Brain pericyte (primary cell): ENCODE measurements at places on chromosomes 5 and 9.

DNA sequence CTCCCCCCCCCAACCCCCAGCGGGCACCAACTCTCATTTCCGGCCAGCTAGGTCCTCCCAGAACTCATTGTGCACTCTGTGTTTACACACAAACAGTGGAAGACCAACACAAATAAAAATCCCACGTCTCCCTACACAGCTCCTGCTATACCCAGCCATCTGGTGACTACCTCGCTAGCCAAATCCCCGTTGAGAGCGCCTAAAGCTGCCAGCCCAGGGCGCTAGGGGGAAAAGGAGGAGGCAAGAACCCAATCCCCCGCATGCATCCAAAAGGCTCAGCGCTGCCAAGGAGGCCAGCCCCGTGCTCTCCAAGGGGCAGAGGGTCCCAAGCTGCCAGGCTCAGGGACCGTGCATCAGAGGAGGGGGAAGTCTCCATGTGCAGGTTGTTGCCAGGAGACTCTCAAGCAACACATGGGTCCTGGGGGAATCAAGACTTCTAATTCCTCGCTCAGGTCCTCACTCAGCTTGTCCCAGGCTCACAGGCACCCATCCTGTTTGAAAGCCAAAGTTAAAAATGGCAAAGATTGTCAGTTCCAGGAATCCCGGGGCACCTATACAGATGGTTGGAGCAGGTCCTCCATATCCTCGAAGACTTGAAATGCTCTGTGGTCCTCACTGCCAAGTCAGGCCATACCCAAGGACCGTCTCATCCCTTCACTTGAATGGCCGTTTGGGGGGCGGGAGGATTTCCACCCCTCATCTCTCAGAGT lies 2.7 kb downstream of the ASTN2 start:
- no peak for DNase-seq

DNA sequence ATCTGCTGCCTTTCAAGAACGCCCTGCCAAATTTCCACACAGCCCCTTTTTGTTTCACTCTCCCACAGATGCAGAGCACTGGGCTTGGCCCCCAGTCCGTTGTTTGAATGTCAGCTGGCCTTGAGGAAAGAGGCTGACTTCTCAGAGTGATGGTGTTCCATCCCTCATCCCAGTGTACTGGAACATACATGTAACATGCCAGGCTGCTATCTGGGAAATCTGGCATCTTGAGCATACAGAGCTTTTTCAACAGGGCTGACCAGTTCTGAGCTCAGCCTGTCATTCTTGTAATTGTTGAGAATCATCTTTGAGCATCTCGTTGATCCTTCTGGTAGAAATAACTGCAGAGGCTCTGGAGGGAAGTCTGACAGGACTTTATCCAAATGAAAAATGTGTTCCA lies 2.8 kb downstream of the GALNT10 start:
- DNase-seq: no peak

DNA sequence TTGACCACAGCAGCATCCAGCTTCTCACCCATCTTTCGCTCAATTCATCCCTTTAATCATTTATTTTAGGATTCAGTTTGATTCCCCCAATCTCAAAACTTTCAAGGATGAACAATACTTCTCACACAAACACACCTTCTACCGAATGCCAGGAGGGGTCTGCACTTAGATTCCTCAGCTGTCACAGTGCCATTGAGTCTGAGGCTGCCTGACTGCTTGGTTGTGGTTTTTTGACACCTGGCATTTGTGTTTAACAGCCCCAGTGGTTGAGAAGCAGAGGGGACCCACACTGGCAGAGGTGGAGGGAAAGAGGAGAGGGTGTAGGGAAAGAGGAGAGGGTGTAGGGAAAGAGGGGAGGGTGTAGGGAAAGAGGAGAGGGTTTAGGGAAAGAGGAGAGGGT lies 54.9 kb downstream of the PALM2AKAP2 start:
- no peak for DNase-seq

GRCh38 chr9:90838098-90838497 lies 36.5 kb downstream of the SYK start:
- no peak for DNase-seq

DNA sequence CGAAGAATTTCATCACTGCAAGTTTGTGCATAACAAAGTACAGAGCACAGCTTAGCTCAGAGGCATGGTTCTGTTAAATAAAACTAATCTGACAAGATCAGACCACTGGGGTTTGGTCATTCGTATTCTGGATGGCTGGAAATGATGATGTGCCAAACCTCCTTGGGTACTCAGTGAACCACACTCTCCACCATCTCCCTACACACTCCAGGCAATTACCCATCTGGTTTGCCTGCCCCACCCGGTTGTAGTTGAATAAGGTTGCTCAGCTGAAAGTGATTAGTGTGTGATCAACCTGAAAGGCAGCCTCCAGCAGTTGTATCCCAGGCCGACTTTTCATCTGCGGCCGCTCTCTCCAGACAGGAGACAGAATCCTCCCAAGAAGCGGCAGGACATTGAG lies 371.4 kb downstream of the TLE1 start:
- no peak for DNase-seq

DNA sequence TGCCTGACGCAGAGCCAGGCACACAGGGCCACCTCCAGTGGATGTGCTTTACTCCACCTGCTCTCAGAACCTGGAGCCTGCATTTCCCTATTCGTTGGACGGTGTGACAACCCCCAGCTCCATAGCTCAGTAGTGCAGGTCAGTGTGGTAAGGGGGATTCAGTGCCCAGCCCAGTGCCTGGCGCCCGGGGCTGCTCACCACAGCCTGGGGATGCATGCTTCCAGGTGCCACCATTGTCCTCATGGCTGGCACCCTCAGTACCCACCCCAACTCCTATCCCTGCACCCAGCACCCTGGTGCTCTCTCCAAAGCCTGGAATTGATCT lies 32.8 kb upstream of the ADAMTS2 start:
- DNase-seq: no peak

GRCh38 chr9:6305954-6306563 lies 22.1 kb upstream of the TPD52L3 start:
- DNase-seq: no peak

DNA sequence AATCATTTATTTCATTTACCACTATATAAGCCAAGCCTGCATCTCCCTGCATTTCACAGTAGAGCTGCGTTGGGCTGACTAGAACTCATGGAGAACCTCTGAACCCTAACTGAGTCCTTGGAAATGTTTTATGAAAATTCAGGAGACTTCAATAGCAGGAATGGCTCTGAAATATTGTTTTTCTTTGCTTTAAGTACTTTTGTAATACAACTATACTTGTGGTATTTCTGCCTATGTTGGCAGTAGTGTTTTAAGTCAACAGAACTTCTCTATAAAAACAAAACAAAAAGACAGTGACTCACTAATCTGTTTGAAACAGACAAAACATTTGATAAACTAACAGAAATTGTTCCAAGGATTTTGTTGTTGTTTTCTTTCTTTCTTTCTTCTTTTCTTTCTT lies 489.2 kb upstream of the MEF2C start:
- peak; percentile 59 for DNase-seq

GRCh38 chr9:137745541-137745991 lies 126.8 kb downstream of the EHMT1 start:
- no peak for DNase-seq

- no peak for DNase-seq
Observed at GRCh38 chr9:96117398-96118080, 184.4 kb downstream of the HSD17B3 start.

GRCh38 chr9:129835860-129836223 lies 584 bp downstream of the USP20 start:
- DNase-seq: no peak

DNA sequence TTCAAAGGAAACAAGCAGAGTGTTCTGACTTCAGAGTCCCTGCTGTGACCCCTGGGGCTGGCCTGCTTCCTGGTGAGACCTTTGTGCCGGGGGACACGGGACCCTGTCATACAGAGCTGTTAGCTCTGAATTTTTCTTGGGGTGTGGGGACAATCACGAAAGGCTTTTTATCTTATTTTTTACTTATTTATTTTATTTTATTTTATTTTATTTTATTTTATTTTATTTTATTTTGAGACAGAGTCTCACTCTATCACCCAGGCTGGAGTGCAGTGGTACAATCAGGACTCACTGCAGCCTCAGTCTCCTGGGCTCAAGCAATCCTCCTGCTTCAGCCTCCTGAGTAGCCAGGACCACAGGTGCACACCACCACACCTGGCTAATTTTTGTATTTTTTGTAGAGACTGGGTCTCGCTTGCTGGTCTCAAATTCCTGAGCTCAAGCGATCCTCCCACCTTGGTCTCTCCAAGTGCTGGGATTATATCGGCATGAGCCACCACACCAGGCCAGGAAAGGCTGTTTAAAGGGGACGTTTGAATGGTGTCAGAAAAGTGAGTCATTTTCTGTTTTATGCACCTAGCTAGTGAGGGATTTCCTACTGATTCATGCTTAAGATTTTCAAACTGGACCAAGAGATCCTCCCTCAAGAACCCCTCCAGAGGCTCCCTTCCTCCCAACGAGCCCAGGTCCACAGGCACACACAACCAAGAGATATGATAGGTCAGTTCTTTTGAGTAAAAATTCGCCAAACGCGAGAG lies 75.7 kb downstream of the OLFM1 start:
- no peak for DNase-seq

- DNase-seq: no peak
Observed at GRCh38 chr5:115770466-115770865, 46.0 kb downstream of the CDO1 start.

DNA sequence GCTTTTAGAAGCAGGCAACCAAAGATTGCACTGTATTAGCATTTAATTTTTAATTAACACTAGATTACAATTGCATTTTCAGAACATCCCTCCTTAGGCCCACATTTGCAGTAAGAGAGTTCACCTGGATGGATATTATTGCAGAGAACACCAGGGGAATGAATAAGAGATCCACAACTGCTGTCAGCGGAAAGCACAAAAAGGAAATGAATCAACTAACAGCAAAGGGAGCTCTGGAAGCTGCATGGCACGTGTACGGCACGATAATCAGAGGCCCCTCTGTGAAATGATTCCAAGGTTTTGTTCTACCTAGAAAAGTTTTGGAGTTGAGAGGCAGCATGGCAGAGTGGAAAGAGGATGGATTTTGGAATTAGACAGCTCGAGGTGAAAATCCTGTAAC lies 361.2 kb upstream of the C9orf72 start:
- no peak for DNase-seq

GRCh38 chr9:22512495-22512894 lies 65.9 kb downstream of the DMRTA1 start:
- DNase-seq: no peak
